ENCODE measurements at places on chromosomes 3 and 15.

DNA sequence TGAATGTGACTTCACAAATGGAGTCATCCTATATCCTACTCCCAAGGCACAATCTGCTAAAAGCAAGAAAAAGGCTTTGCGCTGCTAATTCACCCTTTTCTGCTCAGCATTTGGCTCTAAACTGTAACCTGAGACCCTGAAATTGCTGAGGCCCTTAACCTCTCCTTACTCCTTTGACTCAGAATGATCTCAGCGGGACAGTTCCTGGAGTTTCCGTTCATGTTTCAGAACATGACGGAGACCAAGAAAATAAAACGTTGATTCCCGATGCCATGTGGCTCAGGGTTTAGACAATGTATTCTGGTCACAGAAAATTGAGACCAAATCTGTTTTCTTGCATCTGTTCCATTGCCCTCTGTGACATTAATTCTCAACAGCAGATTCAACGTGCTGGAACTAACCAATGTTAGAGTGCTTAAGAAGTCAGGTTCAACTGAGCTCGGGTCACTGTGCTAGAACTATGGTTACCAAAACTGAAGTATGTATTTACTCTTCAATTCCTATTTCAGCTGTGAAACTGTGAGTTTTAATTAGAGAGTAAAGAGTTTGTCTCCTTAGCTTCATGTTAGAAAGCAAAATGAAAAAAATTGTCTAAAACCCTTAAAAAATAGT is 45.4 kb upstream of the TMC3 start:
- no peak for DNase-seq

DNA sequence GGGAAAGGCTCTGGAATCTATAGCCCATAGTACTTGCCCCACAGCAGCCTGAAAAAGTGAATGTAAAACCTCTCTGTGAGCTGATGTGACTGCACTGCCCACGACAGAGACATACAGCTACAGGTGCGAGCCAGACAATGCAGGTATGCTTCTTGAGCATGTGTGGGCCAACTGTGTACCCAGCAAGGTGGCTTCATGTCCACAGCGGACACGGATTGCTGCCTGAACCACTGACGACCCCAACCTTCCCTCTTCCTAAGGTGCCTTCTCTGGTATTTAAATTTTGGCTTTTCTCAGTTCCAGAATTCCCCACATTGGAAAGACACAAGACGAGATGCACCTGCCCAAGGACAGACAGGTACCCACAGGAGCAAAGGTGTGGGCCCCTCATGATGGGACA is 65.8 kb downstream of the SCN5A start:
- no peak for DNase-seq

DNA sequence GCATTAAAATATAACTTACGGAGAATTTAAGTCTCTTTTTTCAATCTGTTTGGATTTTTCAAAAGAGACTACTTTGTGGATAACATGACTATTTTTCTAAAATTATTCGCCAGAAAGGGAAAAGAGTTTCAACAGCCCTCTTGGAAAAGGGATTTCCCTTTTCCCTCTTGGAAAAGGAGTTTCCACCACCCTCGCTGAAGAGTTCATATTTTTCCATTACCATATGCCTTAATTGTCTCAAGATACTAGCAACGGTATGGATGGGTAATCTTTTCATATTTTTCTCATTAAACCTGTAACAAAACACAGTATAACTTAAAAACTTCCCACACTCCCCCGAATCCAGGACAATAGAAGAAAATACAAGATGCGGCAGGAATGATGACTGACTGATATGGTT is 66.1 kb upstream of the SPATA12 start:
- no peak for DNase-seq

- no peak for DNase-seq
Observed at GRCh38 chr3:184620475-184621119, 59.0 kb downstream of the EPHB3 start.

DNA sequence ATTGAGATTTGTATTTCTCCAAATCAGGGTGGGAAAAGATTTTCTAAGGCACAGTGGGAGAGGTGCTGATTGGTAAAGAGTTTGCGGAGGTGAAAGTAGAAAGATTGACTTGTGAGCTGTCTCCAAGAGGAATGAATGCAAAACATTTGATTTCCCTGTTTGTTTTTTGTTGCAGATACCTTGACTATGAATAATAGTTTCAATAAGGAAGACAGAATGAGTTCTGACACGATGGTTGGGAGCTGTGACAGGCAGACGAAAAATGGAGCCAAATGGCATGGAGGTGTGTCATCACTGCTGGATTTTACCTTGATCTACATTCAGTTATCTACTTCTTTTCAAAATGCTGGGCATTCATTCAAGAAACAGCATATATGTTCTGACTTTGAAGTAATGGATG is 145.1 kb downstream of the NFKBIZ start:
- no peak for DNase-seq

GRCh38 chr15:70775160-70775559 is 11.8 kb upstream of the UACA start:
- DNase-seq: no peak

DNA sequence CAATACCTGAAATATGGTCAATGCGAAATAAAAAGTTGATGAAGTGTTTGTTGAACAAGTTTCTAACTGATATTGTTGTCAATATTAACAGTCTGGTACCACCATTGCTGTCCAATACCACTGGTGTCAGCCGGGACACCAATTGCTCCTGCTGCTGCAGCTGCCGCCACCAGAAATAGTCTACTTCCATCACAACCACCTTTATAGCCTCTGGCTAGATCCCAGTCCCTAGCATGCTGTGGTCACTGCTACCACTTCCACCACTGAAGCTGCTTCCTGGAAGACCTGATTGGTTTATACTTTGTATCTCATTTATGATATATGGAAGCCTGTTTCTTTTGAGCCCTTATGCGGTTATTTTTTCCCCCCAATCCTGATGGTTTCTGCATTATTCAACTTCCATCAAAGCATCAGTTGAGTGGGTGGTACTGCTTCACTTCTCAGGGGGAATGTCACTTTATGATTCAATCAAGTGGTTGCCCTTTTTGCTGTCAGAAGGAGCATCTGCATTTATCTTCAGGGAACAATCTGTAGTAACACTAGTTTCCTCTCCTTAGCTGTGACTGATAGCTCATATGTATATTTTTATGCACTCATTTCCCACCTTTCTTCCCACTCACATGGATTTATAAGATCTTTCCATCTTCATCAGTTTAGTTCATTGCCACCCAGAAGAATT is 11.7 kb downstream of the LNP1 start:
- DNase-seq: peak; percentile 40

- DNase-seq: no peak
Observed at GRCh38 chr15:90024406-90024805, 23.3 kb downstream of the ZNF710 start.

DNA sequence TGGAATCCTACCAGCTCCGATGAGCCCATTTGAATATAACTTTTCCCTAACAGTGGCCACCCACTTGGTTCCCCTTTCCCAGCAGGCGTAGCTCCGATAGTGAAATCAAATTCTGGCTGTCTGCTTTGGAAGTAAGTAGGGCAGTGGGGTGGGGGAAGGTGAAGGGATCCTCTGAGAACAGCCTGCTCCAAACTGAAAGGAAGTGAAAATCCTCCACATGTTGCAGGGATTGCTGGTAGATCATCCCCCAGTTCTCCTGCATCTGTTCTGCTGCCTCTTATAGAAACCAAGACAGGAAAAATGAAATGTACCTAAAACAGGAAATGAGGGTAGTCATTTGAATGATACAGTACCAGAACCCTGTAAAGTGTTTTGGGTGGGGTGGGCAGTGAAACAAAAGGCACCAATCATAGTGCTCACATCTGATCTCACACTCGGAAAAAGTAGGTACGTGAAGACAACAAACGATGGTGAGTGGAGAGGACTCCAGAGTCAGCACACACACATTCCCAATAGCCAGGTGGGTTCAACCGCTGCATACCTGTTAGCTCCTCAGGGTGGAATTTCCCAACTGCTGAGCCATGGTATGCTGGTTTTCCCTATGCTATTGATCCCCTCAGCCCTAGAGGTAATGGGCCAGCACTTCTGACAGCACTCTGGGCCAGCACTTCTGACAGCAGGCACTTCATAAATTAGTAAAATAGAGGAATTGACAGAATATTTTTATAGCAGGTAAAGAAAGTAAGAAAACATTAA is 304.9 kb upstream of the ADAMTS9 start:
- no peak for DNase-seq

DNA sequence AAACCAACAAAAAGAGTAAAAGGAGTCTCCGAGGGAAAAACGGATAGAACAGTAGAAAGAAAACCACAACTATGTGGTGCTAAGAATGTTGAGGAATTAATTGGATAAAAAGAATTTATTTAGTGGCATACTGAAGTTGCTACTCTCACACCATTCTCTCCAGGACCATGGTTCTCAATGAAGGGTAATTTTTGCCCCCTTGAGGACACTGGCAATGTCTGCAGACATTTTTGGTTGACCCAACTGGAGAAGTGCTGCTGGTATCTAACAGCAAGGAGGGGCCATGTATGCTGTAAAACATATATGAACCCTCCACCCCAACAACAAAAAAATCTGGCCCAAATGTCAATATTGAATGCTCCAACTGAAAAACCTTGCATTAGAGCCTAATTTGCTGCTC is 85.9 kb upstream of the CSPG5 start:
- peak; percentile 4 for DNase-seq

DNA sequence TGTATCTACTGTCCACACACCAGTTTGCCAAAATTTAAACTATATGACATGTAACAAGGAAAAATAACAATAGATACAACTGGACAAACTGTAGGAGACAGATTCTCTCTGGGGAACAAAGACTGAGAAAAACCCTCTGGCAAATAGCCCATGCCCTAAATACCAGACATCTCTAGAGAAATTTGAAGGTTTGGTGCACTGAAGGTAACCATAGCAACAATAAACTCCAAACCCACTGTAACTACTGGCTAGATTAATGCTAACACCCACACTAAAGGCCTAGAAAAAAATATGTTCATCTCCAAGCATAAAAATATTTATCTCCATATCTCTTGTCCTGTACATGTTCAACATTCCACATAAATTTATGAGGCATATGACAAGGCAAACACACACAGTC is 267.1 kb downstream of the STXBP5L start:
- DNase-seq: peak; percentile 75

- no peak for DNase-seq
Observed at GRCh38 chr3:119297169-119297568, 3.0 kb downstream of the ARHGAP31 start.

- no peak for DNase-seq
Observed at GRCh38 chr15:22918056-22918455, 62.1 kb downstream of the CYFIP1 start.

- DNase-seq: peak; percentile 7
Observed at GRCh38 chr15:42289166-42289565, 15.9 kb upstream of the TMEM87A start.
